ENCODE measurements at places on chromosomes 1 and 21.
A peak's percentile ranks its signal among the peaks of the same experiment; 100 is the strongest.

GRCh38 chr1:114490274-114490693, 20.7 kb downstream of the TRIM33 start:
- DNase-seq, result no peak

- DNase-seq, result no peak
Observed at GRCh38 chr1:26797627-26798026, 9.9 kb downstream of the PIGV start.

DNA sequence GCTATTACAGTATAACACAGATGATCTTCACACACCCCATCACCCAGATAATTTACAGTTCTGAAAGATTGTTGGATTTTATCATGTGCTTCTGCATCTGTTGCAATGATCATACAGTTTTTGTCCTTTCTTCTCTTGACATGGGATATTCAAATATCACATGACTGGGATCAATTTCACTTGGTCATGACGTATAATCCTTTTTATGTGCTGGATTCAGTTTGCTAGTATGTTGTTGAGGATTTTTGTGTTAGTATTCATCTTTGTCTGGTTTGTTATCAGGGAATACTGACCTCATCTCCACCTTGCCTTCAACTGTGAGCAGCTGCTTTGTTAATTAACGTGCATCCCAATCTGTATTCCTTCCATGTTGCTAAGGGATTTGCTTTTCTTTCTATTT, 44.7 kb upstream of the DISC1 start:
- DNase-seq, result peak; percentile 29

DNA sequence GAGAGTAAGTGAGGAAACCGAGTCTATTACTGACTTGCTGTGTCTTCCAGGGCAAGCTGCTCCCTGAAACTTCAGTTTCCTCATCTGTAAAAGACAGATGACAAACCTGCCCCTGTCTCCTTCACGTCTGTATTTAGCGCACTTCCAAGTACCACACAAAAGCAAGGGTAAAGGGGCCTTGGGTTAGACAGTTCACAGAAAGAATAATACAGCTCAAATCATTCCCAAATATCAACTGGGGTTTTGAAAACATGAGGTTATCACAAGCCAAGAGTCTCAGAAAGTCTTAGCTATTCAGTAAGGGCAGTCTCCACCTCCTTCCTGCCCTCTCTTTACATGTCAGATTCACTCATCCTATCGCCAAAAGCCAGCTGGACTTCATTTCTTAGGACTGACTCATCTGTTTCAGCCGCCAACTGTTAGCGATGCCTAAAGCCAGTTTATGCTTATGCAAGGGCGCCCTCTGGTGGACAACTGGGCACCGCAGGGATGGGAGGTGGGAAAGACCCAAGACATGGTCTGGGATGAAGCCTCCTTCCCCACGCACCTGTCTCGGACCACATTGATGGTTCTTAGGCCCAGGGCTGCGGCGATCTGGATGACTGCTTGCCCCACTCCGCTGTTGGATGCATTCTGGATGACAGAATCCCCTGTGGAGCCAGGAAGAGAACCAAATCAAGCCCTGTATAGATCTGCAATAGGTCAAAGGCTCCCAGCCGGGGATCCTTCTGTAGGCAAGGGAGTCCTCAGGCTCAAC, 21.1 kb upstream of the SRSF4 start:
- peak; percentile 73 for DNase-seq

- DNase-seq, result no peak
Observed at GRCh38 chr21:14673649-14674048, 127.5 kb upstream of the SAMSN1 start.

DNA sequence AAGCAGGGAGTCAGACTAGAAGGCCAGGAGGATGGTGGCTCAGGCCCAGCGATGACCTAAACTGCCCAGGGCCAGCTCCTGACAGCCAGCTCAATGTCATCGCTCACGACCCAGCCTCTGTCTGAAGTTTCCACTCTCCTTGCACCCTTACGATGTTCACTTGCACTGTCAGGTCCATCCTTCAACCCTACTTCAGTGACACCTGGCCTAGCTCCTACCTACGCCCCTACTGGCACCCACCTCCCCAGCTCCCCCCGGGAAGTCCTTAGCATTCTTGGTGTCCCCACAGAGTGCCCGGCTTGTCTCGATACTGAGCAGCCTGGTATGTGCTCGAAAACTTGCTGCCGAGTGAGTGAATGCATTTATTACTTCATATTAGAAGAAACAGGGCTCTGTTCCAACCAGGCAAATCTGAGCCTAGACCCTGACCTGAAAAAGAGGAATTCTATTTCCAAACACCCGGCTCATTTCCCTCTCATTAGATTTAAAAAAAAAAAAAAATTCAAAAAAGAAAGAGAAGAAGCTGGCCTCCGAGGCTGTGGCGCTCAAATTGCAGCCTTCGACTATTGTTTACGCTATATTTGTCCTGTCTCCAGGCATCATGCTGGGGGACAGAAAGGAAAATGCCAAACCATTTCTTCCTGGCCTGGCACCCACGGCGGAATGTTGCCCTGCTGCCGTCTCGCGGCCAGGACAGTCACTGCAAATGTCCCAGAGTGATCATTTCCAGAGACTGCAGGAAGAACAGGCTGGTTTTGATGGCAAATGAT, 29.8 kb upstream of the LRRC38 start:
- DNase-seq, result peak; percentile 3

DNA sequence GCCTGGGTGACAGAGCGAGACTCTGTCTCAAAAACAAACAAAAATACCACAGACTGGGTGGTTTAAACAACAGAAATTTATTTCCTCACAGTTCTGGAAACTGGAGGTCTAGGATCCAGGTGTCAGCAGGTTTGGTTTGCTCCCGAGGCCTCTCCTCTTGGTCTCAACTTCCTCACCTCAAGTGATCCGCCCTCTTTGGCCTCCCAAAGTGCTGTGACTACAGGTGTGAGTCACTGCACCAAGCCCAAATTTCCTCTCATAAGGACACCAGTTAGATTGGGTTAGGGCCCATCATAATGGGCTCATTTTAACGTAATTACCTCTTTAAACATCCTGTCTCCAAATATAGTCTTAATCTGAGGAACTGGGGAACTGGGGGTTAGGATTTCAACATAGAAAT, 35.5 kb downstream of the MFSD2A start:
- no peak for DNase-seq

DNA sequence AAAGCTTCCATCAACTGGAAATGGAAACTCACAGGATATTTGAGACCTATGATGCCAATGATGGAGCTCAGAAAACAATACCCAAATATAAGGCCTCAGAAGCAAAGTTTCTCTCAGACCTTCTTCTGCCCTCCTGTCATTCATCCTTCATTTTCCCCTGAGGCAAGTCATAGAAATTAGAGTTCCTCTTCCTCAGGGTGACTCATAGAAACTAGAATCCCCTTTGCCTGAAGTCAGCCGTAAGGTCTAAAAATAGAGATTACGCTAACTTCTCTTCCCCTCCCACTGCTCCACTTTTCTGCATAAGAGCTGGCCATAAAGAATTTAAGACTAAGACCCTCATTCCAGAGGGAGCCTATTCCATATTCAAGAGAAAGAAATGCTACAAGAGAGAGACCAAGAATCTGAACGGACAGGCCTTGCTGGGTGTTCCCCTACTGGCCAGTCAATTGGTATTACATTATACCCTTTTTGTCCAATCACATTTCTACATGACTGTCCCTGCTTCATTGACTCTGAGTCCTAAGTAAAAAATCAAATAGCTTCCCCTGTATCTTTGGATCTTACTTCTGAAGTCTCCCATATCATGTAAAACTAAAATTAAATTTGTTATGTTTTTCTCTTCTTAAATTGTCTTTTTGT, 994.9 kb downstream of the ADGRL2 start:
- no peak for DNase-seq

GRCh38 chr1:186806477-186806876, 22.3 kb upstream of the PLA2G4A start:
- DNase-seq, result no peak

GRCh38 chr1:46369542-46370213, 24.4 kb upstream of the FAAH start:
- no peak for DNase-seq

GRCh38 chr1:167499664-167500101, 18.6 kb downstream of the CD247 start:
- DNase-seq, result no peak

- DNase-seq, result no peak
Observed at GRCh38 chr1:23102289-23102688, 66.4 kb downstream of the LUZP1 start.

GRCh38 chr1:45010855-45011811, at the start of gene HECTD3:
Gene HECTD3 (minus strand): TSS chr1:45011324. CDS start chr1:45011257, 67 bp downstream.
- peak; percentile 75 for DNase-seq

- no peak for DNase-seq
Observed at GRCh38 chr1:219751870-219752507, 139.1 kb upstream of the ZC3H11B start.

DNA sequence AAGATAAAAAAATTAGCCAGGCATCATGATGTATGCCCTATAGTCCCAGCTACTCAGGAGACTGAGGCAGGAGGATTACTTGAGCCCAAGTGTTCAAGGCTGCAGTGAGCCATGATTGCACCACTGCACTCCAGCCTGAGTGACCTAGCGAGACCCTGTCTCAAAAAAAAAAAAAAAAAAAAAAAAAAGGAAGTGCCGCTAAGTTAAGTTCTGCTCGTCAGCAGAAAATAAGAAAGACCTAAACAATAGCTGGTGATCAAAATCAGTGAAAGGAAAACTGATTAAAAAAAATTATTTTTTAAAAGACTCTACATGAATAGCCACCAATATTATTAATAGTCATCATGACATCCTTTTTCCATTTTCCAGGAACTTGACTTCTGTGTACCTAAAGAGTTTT, 44.2 kb upstream of the MTR start:
- DNase-seq, result no peak

DNA sequence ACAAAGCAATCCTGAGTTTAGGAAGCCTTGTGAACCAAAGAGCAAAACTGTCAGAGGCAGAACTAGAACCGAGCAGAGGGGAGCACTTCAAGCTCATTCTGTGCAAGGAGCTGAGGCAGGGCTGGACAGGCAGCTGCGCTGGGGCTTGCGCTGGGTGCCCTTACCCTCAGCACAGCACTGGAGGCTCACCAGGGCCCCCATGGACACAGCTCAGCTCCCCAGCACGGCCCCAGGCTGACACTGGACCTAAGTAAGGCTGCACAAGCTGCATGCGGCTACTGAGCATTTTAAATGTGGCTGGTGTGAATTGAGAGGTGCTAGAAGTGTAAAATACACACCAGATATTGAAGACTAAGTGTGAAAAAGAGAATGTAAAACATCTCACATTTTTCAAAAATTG, 22.1 kb downstream of the TMEM63A start:
- no peak for DNase-seq

DNA sequence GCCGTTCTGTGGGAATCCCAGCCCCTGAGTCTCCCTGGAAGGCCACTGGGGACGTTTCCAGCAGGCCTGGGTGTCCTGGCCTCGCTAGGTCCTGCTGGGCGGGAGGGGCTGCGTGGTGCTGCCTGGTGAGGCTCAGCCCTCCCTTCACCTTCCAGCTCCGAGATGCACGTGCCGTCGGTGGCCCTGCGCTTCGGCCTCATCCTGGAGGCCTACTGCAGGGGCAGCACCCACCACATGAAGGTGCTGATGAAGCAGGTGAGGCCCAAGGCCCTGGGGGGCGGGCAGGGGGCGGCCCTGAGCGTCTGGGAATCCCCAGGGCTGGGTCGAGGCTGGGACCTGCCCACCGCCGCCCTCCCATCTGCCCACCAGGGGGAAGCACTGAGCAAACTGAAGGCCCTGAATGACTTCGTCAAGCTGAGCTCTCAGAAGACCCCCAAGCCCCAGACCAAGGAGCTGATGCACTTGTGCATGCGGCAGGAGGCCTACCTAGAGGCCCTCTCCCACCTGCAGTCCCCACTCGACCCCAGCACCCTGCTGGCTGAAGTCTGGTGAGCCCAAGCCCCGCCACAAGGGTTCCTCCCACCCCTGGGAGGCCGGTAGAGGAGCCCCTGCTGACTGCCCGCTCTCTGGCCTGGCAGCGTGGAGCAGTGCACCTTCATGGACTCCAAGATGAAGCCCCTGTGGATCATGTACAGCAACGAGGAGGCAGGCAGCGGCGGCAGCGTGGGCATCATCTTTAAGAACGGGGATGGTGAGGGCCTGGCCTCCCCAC, 70.3 kb downstream of the PIK3CD start:
- DNase-seq, result no peak

Data from NCI-H146 (cell line).